ENCODE measurements at places on chromosomes 5 and 9.

DNA sequence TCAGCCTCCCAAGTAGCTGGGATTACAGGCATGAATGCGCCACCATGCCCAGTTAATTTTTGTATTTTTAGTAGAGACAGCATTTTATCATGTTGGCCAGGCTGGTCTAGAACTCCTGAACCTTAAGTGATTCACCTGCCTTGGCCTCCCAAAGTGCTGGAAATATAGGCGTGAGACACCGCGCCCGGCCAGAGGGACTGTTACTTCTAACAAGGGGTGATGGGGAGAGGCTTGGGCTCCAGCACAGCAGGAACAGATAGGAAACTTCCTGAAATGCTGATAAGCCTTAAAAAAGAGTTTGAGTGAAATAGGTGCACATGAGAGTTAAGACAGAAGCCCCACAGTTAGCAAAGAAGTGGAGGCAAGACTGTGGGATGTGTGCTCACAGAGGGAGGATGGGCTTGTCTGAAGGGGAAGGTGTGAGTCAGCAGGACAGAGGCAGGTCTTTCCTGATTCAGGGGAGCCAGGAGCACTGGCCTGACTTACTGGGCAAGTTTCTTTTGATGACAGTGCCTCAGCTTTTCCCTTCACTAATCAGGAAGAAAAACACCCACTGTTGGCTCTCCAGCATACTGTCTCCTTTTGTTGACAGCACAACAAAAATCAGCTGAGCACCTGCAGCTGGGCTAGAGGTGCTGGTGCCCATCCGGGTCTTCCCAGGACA lies 68.4 kb downstream of the RAD23B start:
- no peak for DNase-seq

- DNase-seq, result no peak
Observed at GRCh38 chr5:66689522-66690220, 93.5 kb downstream of the MAST4 start.

GRCh38 chr9:120648581-120649197 lies 65.6 kb downstream of the MEGF9 start:
- no peak for DNase-seq

DNA sequence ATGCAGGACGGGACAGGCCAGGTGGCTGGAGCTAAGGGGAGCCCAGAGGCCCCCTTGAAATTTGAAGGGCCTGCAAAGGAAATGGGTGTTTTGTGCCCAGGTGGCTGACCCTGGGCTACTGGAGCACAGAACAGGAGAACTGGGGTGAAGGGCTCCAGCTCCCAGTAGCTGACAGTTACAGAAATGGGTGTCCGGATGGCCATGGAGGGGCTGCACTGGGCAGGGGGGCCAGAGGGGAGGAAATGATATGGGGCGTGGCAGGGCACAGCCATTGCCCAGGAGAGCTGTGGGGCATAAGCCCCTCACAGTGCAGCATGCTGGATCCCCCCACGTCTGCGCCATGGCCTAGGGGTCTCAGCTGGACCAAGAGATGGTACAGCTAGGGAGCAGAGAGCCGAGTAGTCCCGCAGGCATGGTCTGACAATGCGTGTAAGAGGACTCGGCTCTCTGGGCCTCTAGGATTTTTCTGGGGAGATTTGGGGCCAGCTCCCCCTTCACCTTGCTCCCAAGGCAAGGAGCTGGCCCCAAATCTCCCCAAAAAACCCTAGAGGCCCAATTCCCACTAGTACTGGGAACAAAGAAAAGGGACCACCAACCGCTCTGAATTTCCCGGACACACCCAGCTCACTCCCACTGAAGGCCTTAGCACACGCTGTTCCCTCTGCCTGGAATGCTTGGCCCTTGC lies 7.9 kb upstream of the CARD19 start:
- DNase-seq, result peak; percentile 5

GRCh38 chr9:91834740-91835139 lies 115.3 kb downstream of the ROR2 start:
- DNase-seq, result no peak

DNA sequence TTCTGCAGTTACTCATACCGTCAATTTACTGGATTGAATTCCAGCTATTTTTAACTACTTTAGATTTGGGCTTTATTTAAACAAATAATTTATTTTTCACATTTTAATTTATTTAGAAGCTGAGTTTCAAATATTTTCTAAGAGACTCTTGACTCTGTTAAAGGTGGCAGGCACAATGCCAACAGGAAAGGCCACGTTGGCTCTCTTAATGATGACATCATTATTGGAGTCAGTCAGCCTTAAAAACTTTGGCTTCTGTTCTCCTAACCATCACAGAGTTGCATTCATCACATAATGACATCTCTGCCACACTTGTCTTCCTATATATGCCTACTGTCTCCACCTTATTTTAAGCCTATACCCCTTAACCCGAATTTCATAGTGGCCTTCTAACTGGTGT lies 172.3 kb upstream of the PLPPR1 start:
- no peak for DNase-seq

DNA sequence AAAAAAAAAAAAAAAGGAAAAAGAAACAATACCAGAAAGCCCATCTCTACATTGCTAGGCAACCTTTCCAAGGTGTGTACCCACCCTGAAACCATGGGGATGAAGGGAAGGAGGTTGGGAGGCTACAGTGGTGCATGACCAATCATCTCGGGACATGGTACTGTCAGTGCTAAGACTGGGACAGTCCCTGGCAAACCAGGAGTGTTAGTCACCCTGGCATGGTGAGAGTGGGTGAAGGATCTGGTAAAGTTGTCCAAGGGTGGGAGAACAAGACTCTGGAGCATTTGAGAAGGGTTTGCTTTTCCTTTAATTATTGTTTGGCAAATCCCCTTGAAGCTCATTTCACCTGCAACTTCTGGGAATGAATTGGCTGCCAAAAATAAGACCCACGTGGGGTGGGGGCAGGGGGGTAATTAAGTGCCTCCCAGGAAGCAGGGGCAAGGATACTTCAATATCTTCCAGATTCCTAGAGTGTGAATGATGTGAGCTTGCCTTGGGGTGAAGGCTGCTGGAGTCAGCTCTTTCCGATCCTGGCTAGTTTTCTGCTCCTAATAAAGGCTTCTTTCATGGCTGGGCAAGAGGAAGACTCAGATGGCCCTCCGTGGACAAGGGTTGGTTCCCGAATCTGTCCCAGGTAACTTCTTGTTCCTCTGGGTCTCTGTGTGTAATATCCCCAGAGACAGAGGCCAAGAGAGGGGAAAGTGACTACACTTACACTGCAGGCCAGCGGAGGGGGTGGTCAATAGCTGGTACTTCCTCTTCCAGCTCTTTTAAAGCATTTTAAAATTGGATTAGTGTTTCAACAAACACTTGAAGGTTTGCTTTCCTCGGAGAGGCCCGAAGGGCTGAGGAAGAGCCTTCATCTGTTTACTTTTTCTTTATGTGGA lies 61.6 kb upstream of the SPRY4 start:
- DNase-seq, result no peak

- no peak for DNase-seq
Observed at GRCh38 chr5:181087309-181087708, 43.7 kb downstream of the OR2V1 start.

DNA sequence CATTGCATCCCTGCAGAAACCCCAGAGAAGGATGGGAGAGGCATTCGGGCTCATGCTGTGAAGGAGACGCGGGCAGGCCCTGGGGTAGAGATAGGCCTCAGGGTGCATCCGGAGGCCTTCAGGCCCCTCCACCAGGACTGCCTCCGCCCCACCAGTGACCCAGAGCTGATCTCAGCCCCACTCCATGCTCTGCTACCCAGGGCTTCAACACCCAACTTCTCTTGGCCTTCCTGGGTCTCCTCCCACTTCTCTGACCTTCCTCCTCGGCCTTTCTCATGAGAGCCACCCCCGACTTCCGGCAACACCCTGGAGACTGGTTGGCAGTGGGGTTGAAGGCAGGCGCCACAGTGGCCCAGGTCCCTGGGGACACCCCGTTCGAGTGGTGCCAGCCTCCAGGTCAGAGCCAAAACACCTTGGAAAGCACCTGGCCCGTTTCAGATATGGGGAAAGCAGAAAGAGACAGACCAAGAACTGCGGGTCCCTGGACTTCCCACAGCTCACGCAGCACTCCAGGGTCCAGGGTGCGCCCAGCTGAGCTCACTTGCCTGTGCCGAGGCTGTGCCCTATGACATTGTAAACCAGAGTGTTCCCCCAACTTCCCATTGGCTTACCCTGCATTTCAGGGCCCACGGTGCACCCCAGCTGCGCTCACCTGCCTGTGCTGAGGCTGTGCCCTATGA lies 65.1 kb upstream of the OLFM1 start:
- DNase-seq, result no peak

DNA sequence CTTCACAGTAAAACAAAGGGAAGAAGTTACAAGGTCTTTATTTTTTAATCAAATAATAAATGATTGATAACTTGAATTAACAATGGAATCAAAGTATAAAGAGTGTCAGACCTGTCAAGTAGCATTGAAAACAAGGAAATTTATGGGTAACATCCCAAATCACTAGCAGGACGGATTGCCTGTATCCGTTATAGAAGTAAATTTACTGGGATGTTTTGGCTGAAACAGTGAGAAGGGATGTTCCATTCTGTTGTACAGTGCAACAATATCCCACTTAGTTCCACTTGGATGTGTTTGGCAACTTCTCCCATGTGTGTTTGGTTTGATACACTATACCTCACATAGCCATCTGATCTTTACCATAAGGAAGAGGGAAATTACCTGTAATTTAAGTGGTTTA lies 421.0 kb upstream of the CHD1 start:
- no peak for DNase-seq

DNA sequence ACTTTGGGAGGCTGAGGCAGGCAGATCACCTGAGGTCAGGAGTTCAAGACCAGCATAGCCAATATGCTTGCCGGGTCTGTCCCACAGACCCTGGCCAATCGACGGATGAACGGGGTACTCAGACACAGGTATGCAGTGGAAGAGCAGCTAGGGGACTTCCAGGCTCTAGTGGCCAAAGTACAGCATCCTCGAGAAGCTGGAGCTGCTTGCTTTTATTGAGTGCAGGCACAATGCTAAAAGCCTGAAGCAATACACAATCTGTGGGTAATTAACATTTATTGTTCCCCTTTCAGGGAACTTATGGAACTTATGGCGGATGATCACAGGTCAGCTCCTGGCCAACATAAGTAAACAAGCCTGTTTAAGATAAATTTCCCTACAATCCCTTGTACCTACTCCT lies 32.8 kb upstream of the SEMA4D start:
- DNase-seq, result no peak

DNA sequence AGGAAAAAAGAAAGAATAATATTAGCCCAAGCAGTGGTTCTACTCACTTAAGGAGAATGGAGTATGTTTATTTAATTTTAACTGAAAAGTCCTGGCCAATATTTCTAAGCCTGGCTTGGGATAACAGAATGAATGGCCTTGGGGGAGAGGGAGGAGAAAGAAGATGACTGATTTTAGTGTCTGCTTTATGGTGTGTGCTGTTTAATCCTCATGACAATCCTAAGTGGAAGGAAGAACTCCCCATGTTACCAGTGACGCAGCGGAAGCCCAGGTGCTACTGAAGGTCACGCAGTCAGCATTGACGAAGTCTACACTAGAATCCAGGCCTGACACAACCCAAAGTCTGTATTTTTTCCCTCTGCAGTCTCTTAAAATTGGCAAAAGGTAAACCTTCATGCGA lies 50.5 kb downstream of the PALM2AKAP2 start:
- DNase-seq, result no peak

- DNase-seq, result no peak
Observed at GRCh38 chr9:134566196-134566847, 75.3 kb upstream of the COL5A1 start.

GRCh38 chr9:76810377-76810957 lies 46.2 kb downstream of the PCA3 start:
- DNase-seq, result peak; percentile 37

DNA sequence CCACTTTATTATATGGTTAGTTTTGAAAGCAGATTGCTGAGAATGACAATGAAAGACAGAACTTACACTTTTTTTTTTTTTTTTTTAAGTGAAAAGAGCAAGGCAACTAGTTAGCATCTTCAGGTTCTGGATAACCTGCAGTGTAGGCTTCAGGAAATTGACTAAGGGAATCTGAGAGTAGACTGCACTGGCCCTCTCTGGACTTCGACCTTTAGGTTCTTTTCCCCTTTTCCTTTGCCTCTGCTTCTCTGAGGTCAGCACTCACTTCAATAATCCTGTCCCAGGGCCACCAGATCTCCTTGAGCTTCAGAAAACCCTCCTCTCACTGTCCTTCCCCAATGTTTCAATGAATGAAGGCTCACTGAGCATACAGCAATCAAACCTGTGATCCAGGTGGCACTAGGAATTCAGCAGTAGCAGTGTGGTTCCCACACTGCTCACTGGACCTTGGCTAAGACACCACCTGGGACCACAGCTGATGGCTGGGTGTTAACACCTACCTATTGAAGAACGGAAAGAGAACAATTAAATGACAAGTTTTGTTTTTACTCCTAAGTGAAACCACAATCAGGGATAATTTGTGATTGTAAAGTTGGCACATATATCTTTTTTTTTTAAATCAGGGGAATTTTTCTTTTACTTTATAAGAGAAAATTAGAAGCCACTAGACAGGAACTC lies 85.8 kb upstream of the IL6ST start:
- DNase-seq, result no peak

DNA sequence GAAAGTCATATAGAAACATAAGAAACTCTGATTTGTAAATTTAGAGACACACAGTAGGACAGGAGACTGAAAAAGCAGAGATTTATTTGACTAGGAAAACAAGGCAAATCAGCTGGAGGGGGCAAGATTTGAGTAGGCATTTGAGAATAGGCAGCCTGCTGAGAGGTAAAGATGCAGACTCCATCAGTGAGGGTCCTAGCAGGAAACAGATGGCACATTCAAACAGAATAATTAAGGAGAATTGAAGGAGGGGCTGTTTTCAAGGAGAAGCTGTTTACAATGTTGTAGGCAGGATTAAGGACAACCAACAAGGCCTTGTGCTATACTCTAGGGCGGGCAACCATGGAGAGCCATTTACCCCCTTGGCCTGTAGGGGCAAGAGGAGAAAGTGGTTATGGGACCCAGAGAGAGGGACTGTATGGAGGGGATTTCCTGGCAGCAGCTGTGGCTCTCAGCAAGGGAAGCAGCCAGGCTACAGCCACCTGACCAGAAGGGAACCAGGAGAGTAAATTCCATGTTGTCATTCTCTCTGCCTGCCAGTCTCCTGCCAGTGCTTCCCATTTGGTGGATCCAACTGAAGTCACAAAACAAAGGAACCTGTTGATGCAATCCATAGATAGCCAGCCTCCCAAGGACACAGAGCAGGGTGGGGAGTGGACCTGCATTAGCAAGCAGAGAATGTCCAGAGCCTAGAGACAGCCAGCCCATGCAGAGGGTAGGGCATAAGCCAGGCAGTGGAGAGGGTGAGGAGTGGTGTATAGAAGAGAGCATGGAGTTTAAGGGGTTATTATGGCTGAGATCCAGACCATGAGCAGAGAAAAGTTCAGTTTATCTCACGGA lies 38.2 kb downstream of the PAPPA start:
- no peak for DNase-seq

GRCh38 chr5:148973455-148973854 lies 89.4 kb downstream of the SH3TC2 start:
- no peak for DNase-seq

GRCh38 chr5:51622161-51622790 lies 239.0 kb downstream of the ISL1 start:
- no peak for DNase-seq

Measured in SK-N-SH (cell line).